ENCODE measurements at places on chromosomes 3 and 15. TPM values are rescaled to one million over a fixed set of nuclear protein-coding genes. Genes with fewer than 3 reads are reported as not detected.

CORO2B gene
- total RNA-seq = 9.5 TPM

OXTR gene
- total RNA-seq = 310 TPM

CD200R1 gene
- total RNA-seq = under 0.01 TPM

SLC38A3 gene
- total RNA-seq = not detected

BNC1 gene
- 5.2 TPM for total RNA-seq

TRH gene
- total RNA-seq = not detected

ANKRD34C gene
- total RNA-seq = not detected

FBXO40 gene
- not detected for total RNA-seq

TMEM89 gene
- not detected for total RNA-seq

LYSMD2 gene
- total RNA-seq = 10.8 TPM

SPINK8 gene
- not detected for total RNA-seq

SERF2 gene
- total RNA-seq = 321 TPM

C3orf20 gene
- not detected for total RNA-seq

POPDC2 gene
- total RNA-seq = 1.3 TPM

ENTPD3 gene
- not detected for total RNA-seq

MOBP gene
- total RNA-seq = not detected

EFHB gene
- under 0.01 TPM for total RNA-seq

BFSP2 gene
- not detected for total RNA-seq
